ENCODE measurements at places on chromosomes 12 and 14.

DNA sequence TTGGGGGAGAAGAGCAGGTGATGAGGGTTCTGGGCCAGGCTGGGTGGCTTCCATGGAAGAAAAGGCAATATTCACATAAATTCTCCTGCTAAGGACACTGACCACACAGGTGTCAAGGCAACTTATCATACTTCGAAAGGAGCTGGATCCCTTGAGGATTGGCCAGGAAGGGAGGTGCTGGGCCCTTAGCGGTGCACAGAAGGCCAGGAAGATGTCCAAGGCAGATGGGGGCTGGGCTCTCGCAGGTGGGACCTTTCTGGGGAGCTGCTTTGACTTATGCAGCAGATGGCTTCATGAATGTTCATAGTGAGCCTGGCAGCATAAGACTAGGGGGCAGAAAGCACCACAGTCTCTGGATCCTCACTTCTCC lies 3.9 kb downstream of the CD63 start:
- no peak for DNase-seq

GRCh38 chr14:21915826-21916225 lies 242.2 kb upstream of the OR4E1 start:
- no peak for DNase-seq

GRCh38 chr12:118958520-118958919 lies 22.8 kb upstream of the SRRM4 start:
- DNase-seq = no peak

GRCh38 chr12:12804432-12804886 lies 8.7 kb upstream of the DDX47 start:
- DNase-seq = no peak

GRCh38 chr12:80935111-80935510 lies 2.6 kb downstream of the LIN7A start:
- DNase-seq = no peak

GRCh38 chr12:107593713-107594381 lies 91.8 kb upstream of the PWP1 start:
- no peak for DNase-seq

DNA sequence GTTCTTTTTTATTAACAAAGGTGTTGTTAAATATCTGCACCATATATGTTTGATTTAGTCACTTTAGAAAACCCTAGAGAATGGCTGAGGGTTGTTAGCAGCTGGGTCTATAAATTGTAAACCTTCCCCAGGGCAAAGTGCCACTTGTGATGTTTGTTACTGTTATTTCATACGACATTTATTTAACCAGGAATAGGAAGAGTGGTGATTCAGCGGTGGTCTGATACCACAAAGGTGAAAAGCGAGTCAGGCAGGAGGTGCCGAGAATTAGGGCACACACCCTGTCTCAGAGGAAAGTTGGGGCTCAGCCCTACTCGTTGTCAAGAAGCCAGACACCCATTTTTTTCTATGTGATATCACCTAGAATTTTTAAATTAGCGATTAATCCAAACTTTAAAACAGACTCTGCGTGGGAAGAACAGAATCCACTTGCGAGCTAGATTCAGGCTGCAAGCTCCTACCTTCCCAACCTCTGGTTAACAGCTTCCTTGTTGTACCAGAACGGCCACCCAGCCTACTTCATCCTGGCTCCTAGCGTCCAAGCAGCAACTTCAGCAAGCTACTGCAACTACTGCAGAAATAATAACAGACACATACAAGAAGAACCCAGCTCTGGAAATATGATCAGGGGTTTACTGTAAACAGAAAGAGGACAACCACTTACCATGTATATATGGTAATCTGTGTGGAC lies 126.7 kb downstream of the TMEM132D start:
- no peak for DNase-seq

- no peak for DNase-seq
Observed at GRCh38 chr12:50101663-50102062, 2.1 kb upstream of the GPD1 start.

- DNase-seq = no peak
Observed at GRCh38 chr12:96770219-96771102, 136.6 kb upstream of the NEDD1 start.

- DNase-seq = no peak
Observed at GRCh38 chr12:13258197-13258596, 61.7 kb downstream of the EMP1 start.

DNA sequence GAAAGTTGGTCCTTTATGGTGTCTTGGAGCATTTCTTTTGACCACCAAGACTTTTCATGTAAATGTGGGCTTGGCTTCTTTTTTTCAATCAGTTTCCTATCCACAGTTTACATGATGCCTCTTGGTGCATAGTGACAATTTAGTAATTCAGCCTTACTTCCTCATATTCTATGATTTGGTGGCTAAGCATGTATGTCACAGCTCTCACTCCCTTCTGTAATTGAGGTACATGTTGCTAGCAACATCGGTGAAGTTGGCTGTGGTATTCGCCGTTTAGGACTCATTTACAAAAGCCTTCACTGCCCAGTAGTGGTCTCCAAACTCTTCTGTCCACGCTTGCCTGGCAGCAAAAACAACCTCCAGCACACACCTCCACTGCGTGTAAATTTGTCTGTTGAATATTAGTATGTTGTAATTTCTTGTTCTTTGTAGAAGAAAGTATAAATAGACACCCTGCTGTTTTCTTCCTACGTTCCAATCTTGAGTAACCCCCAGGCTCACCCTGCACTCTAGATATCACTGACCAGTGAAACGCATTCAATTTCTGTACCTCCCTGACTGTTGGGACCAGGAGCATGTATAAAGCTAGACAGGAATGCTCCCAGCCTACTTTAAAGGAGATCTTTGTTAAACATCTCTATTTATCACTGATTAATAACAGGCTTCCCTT lies 90.4 kb downstream of the PPP2R5C start:
- no peak for DNase-seq

GRCh38 chr12:132359971-132360370 lies 30.6 kb upstream of the GALNT9 start:
- DNase-seq = no peak

DNA sequence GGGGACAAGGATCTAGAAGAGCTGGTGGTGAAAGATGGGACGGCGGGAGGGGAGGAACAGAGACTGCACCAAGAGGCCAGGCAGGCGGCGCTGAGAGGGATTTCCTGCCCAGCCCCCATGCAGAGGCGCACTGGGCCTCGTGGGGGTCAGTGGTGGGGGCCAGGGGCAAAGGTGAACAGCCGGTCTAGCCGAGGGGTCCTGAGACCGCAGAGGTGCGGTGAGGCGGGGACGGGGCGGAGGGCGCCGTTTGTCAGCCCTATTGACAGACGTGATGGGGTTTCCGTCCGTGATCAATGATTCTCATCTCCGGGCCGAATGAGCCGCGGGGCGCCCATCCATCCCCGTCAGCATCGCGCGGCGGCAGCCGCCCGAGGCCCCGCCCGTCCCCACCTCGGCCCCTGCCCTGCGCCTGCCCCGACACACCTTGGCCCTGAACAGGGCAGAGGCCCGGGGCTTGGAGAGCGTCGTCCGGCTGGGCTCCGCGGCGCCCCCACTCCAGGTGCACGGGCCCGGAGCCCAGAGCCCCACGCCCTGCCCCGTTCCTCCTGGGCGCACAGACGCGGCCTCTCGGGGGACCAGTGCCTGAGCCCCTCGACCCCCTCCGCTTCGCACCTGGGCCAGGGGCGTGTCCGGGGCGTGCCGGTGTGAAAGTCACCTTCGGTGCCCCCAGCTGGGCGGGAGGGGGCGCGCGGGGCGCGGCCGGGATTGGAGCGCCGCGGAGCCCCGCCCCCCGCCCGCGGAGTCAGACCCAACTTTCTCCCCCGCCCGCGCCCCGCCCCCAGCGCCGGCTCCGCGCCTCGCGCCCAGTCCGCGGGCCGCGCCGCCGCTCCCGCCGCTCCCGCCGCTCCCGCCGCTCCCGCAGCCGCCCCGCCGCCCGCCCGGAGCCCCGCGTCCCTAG lies at the start of gene NXPH4:
Gene NXPH4, plus strand, starts transcription at position 781 of the 898 bp plus-strand sequence. CDS start 176 bp downstream, outside the sequence.
- peak; percentile 52 for DNase-seq

- no peak for DNase-seq
Observed at GRCh38 chr14:30966415-30967363, 58.8 kb upstream of the AP4S1 start.

DNA sequence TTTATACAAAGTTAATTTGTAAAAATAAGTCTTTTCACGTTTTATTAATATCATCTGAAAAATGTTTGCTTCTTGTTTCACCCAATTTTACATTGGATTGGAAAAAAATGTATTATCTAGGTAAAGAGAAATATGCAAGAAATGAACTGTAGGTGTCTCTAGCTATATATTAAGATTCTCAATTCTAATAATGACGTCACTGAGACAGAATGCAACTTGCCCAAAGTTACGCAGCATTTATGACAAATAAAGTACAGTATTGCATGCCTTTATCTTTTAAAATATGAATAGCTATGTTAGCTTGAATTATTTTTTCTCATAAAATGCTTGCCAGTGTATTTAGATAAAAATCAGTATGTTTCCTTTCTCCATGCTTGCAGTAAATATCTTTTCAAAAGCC lies 728.8 kb downstream of the RERGL start:
- no peak for DNase-seq

DNA sequence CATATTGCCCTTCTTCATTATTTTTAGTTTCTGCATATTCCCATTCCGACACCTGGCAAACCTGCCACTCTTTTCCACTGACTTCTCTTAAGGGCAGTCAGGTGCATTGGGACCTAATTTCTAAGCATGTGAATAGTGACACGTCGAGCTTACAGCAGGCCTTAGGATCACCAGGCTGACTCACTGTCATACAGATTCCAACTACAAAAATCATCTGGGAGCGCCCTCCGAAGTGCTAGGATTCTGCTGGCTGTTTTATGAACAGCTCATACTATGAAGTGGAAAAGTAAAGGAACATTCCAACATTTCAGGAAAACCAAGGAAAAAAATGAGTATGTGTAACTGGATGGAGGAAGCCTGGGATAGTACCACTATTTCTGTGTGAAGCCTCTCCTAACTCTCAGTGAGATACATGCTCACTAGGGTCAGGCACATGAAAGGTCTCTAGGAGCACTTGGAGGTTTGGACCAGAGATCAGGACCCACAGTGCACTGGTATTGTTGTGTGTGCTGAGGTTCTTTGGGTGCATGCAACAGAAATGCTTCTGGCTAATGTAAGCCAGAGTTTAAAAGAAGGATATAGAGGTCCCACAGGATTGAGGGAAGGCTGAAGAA lies 257.4 kb downstream of the ZFP36L1 start:
- DNase-seq = no peak

- DNase-seq = no peak
Observed at GRCh38 chr14:100531152-100532121, 55.8 kb downstream of the BEGAIN start.

- DNase-seq = no peak
Observed at GRCh38 chr12:530308-530707, 70.6 kb downstream of the B4GALNT3 start.

DNA sequence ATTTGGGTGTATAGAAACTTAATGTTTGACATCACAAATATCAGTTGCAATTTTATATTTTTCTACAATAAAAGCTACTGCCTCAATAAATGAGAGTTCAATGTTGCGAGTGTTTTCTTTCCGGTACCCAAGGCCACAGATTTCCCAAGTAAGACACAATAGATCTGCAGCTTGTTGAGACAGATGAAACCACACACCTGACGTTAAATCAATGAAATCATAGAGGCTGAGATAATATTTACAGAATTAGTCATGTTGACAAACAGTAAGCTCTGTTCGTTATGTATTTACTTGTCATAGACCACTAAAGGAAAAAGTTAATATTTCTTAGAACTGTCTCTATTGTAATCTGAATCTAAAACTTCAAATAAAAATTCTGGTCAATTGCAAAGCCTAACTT lies 49.2 kb upstream of the PTHLH start:
- no peak for DNase-seq

DNA sequence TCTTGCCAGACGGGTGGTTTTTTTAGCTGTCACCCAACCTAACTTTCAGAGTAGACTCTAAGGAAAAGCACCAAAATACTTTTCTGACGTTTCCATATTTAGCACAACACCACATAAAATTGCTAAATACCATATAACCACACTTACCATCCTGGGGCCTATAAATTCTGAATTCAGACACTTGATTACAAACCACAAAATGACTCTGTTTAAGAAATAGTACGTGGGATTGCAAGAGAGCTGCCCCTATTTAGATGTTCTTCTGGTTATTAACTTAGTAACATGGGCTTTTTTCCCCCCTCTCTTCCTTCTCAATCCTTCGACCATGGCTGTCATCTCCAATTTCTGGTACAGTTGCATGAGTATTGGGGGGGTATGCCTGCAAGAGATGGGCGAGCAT lies 287.7 kb downstream of the BMP4 start:
- no peak for DNase-seq

- DNase-seq = no peak
Observed at GRCh38 chr14:77906446-77906845, 106.5 kb downstream of the ADCK1 start.

GRCh38 chr12:97308576-97309198 lies 153.9 kb upstream of the RMST start:
- no peak for DNase-seq

DNA sequence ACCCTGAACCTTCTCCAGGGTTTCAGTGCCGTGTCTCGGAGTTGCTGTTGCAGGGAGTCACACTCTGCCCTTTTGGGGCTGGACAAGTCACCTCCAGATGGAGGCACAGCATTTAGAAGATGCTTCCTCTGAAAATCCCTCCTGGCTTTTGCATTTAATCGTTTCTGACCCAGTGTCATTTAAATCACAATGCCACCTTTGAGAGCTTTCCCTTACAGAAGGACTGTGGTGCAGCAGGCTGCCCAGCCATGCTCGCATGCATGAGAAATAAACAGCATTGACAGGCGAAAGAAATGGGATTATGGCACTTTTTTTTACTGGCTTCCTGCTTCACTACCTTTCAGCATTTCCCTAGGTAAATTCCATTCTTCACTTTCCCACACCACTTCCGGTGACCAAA lies 113.4 kb upstream of the DYRK2 start:
- no peak for DNase-seq

GRCh38 chr14:103551338-103551762 lies 11.1 kb downstream of the BAG5 start:
- no peak for DNase-seq

DNA sequence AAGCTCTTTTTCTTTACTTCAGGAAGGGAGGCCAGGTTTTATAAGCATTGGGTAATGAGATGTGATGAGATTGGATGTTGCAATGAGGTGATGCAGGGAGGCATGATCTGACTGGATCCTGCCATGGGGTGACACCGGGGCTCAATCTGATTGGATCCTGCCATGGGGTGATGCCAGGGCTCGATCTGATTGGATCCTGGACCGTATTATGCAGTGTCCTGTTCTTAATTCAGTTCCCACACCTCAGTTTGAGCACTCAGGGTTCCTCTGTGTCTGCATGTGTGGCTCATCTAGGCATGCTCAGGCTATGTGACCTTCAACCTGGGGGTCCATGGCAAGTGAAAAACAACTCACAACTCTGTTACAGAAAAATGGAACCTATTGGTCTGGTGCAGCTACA lies 166.4 kb downstream of the SLC15A4 start:
- DNase-seq = no peak

DNA sequence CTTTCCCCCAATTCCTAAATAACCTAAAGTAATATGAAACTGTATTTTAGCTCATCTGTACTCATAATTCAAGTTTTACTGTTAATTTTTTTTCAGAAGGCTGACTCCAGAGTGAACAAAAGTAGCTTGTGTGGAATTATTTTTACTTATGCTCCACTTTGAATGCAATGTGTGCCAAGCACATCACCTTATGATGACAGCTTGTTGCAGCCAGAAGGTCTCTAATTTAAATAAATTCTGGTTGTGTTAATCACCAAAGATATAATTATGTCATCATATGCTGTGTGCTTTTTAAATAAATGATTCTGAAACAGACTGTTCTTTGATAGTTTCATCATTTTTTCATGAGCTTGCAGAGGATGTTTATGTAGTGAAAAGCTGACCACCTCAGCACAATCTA lies 283.1 kb downstream of the TMEM117 start:
- no peak for DNase-seq
